ENCODE measurements at places on chromosomes 5 and 9. TPM values are rescaled to one million over a fixed set of nuclear protein-coding genes. Genes with fewer than 3 reads are reported as not detected.

DNA sequence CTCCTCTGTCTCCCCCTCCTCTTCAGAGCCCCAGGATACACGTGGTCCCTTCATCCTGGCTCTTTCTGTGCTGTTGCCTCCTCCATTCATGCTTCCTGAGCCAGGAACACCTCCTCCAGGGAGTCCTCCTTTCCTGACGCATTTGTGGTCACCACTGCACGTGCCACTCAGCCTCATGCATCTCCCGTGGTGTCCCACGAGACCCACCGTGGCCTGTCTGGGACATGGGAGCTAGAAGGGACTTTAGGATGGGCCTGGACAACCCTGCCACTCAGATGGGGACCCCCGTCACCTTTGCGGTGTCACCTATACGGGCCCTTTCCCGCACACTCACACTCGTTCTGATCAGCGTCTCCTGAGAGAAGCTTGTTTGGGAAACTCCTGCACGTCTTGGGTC is 6.7 kb downstream of the GLIPR2 start:
- H3K4me1 ChIP-seq, result peaks cover 98% of the 10 kb centered on the region
- H3K36me3 ChIP-seq, result peaks cover 20% of the 10 kb centered on the region
- peak overlapping the region; percentile 89 for H3K4me3 ChIP-seq
- H3K27me3 ChIP-seq, result no peaks in the 10 kb centered on the region
- DNase-seq, result no peak
- peak overlapping the region; percentile 95 for H3K27ac ChIP-seq

- no peaks in the 10 kb centered on the region for H3K36me3 ChIP-seq
- no peaks in the 10 kb centered on the region for H3K4me1 ChIP-seq
- no peak for DNase-seq
- H3K4me3 ChIP-seq, result no peak within 1 kb of the TSS
- peaks cover 35% of the 10 kb centered on the region for H3K27me3 ChIP-seq
These were observed at the start of gene TNC for GRCh38 chr9:115117999-115118878. Gene TNC, minus strand, starts transcription at chr9:115118157. Its CDS starts 27,139 bp downstream, at chr9:115091018.

- no peaks in the 10 kb centered on the region for H3K36me3 ChIP-seq
- H3K27me3 ChIP-seq, result no peaks in the 10 kb centered on the region
- no peak for DNase-seq
- peaks cover 27% of the 10 kb centered on the region for H3K4me1 ChIP-seq
These were observed 744 bp downstream of the TARS1 start for GRCh38 chr5:33441241-33442177.

GRCh38 chr5:144028058-144028457 is 142.4 kb downstream of the YIPF5 start:
- peaks cover 2% of the 10 kb centered on the region for H3K27me3 ChIP-seq
- H3K36me3 ChIP-seq, result no peaks in the 10 kb centered on the region
- H3K4me1 ChIP-seq, result no peaks in the 10 kb centered on the region
- no peak for DNase-seq
- no peak overlapping the region for H3K27ac ChIP-seq

GRCh38 chr9:135648494-135649410 is 9.4 kb upstream of the GLT6D1 start:
- no peak overlapping the region for H3K4me3 ChIP-seq
- peaks cover 5% of the 10 kb centered on the region for H3K36me3 ChIP-seq
- peaks cover 3% of the 10 kb centered on the region for H3K27me3 ChIP-seq
- DNase-seq, result no peak
- no peaks in the 10 kb centered on the region for H3K4me1 ChIP-seq
- no peak overlapping the region for H3K27ac ChIP-seq

DNA sequence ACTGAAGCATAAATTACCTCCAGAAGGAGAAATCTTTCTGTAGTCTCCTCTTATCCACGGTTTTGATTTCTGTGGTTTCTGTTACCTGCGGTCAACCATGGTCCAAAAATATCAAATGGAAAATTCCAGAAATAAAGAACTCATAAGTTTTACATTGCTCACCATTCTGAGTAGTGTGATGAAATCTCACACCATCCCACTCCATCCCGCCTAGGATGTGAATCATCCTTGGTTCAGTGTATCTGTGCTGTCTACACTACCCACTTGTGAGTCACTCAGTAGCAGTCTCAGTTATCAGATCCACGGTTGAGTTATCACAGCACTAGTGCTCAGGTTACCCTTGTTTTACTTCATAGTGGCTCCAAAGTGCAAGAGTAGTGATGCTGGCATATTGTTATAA is 371.2 kb downstream of the NFIB start:
- DNase-seq, result no peak
- no peak overlapping the region for H3K4me3 ChIP-seq
- no peaks in the 10 kb centered on the region for H3K4me1 ChIP-seq
- H3K27ac ChIP-seq, result no peak overlapping the region

DNA sequence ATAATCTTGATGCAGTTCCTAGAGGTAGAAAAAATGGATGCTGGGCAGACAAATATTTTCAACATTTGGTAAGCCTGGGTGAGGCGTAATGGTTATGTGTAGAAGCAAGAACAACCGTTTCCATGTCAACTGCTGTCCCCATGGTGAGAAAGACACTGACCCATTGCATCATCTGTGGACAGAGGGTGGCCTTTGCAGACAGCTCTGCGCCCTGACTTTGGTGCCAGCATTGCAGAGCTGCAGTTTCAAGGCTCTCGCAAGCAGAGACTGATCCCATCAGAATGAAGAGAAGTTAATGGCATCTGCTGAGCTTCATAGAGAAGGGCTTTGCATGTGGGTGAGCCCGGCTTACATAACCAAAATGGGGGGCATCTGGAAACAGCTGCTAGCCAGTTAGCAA is 179.0 kb upstream of the ADRA1B start:
- no peaks in the 10 kb centered on the region for H3K36me3 ChIP-seq
- no peak for DNase-seq
- no peak overlapping the region for H3K27ac ChIP-seq
- H3K4me3 ChIP-seq, result no peak overlapping the region

- H3K4me3 ChIP-seq, result peak overlapping the region; percentile 58
- peaks cover 19% of the 10 kb centered on the region for H3K4me1 ChIP-seq
- DNase-seq, result no peak
- no peaks in the 10 kb centered on the region for H3K36me3 ChIP-seq
These were observed 34.2 kb upstream of the STRBP start for GRCh38 chr9:123302348-123303214.

GRCh38 chr5:37751227-37751626 is 88.6 kb downstream of the GDNF start:
- H3K4me3 ChIP-seq, result no peak overlapping the region
- no peak overlapping the region for H3K27ac ChIP-seq
- peaks cover 53% of the 10 kb centered on the region for H3K36me3 ChIP-seq
- DNase-seq, result no peak

GRCh38 chr5:57420801-57421200 is 61.8 kb downstream of the ACTBL2 start:
- H3K4me3 ChIP-seq, result no peak overlapping the region
- H3K27ac ChIP-seq, result no peak overlapping the region
- H3K4me1 ChIP-seq, result no peaks in the 10 kb centered on the region
- peaks cover 2% of the 10 kb centered on the region for H3K27me3 ChIP-seq

DNA sequence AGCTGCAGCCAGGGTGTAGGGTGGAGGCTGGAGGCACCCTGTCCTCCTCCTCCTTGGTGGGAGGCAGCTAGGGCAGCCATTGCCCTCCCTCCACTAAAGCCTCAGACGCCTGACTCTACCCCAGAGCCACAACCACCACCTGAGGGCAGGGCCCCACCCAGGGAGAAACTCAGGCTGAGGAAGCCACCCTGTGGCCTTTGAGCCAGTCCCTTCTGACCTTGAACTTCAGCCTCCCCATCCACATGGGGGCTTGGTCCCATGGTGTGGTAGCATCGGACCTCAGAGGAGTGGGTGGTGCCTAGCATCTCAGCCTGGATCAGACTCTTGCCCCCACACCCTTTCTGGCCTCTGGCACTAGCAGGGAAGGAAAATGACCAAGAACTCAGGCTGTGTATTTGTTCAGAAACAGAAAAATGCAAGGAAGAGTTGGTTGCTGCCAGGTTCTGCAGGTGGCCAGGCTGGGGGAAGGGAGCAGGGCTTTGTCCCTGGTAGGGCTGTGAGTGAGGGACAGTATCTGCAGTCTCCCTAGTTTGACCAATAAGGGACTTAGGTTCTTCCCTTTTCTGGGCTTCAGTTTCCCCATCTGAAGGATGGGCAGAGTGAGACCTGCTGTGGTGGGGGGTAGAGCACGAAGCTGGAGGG is 3.2 kb downstream of the DAB2IP start:
- no peak overlapping the region for H3K4me3 ChIP-seq
- no peak overlapping the region for H3K27ac ChIP-seq
- peaks cover 84% of the 10 kb centered on the region for H3K27me3 ChIP-seq
- DNase-seq, result no peak
- H3K36me3 ChIP-seq, result no peaks in the 10 kb centered on the region

DNA sequence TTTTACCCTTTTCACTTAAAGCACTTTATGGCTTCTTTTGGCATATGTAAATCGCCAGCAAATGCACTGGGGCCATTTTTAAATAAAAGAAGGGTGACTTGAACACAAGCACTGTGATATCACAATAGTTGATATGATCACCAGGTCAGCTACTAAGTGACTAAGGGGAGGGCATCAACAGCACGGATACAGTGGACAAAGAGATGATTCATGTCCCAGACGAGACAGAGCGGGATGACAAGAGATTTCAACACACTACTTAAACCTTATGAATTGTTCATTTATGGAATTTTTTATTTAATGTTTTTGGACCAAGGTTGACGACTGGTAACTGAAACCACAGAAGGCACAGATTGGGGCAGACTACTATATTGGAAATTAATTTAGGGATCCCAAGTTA is 54.1 kb downstream of the RORB start:
- no peaks in the 10 kb centered on the region for H3K36me3 ChIP-seq
- DNase-seq, result no peak
- no peaks in the 10 kb centered on the region for H3K4me1 ChIP-seq
- H3K27ac ChIP-seq, result no peak overlapping the region
- H3K27me3 ChIP-seq, result no peaks in the 10 kb centered on the region

DNA sequence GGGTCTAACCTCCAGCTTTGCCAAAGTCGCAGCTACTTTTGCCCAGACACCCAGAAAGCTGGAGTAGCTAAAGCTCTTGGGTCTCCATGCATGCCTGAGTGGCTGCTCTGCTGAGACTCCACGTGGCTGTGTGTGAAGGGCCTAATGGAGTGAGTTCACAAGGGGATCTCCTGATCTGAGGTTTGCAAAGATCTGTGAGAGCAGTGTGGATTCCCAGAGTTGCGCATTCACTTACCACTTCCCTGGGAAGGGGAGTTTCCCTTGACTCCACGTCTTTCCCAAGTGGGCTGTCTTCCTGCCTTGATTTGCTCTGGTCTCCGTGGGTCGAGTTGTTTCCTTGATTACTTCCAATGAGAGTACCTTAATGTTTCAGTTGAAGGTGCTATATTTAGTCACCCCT is 17.6 kb upstream of the CDKN2B start:
- DNase-seq, result no peak
- no peaks in the 10 kb centered on the region for H3K4me1 ChIP-seq
- H3K36me3 ChIP-seq, result no peaks in the 10 kb centered on the region
- peaks cover 17% of the 10 kb centered on the region for H3K27me3 ChIP-seq

DNA sequence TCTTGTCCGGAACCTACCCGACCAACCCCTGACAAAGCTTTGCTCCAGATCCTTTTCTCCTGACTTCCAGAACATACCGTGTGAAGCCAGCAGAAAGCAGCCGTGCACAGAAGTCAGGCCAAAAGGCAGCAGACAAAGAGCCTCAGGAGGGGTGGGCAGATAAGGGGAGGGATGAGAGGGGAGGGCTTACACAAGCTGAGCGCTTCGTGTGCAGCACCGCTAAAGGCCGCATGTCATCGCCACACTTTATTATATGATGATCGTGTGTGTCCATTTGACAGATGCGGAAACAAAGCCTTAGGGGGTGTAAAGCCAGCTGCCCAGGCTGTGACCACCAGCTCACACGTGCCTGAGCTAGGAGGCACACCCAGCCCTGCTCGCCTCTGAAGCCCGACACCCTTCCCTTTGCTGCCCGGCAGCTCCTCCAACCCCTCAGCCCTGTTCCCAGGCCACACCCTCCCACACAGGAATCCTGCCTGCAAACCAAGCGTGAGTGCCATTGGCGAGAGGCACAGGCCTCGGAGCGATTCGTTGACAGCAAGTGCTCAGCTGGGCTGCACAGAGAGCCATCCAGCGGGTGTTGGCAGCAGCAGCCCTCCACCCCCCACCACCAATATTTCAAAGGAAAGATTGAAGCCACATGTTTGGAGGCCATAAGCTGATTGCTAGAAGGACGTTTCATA is 170.5 kb upstream of the SMIM23 start:
- peaks cover 8% of the 10 kb centered on the region for H3K27me3 ChIP-seq
- H3K4me1 ChIP-seq, result no peaks in the 10 kb centered on the region
- DNase-seq, result no peak
- H3K4me3 ChIP-seq, result no peak overlapping the region

- no peak for DNase-seq
- H3K4me3 ChIP-seq, result no peak overlapping the region
- H3K27ac ChIP-seq, result no peak overlapping the region
- peaks cover 63% of the 10 kb centered on the region for H3K27me3 ChIP-seq
- no peaks in the 10 kb centered on the region for H3K36me3 ChIP-seq
- no peaks in the 10 kb centered on the region for H3K4me1 ChIP-seq
These were observed 82.1 kb downstream of the HRH2 start for GRCh38 chr5:175740014-175740413.

GRCh38 chr9:98974554-98974953 is 30.8 kb downstream of the COL15A1 start:
- no peak overlapping the region for H3K27ac ChIP-seq
- no peak for DNase-seq
- no peak overlapping the region for H3K4me3 ChIP-seq
- H3K36me3 ChIP-seq, result no peaks in the 10 kb centered on the region

DNA sequence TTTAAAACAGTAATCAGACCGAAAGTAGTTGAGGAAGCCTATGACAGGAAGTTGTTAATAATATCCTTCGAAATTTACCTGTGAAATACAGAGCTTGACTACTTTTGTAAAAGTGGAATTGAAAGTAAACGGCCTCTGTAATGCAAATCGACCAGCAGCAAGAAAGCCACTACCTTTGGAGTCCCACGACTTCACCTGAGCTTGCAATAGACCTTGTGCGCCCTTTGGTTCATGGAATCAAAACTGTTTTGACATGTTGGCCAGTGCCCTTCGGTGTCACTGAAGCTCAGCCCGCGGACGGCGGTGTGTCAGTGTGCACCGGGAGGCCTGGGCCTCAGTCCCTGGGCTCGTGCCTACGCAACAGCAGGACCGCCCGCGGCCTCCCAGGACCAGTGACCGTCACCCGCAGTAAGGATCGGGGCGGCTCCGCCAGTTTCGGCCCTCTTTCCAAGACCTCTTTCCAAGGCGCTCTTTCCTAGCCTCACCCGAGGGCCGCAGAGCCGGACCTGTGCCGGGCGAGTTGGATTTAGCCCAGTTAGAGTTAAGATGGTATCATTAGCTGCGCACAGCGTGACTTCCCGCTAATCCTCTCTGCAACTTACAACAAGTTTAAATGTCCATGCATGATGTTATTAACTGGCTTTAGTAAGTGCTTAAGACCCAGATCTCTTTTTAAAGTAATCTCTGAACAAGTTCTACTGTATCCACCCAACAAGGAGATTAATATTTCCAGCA is 223.3 kb downstream of the MEF2C start:
- H3K27ac ChIP-seq, result no peak overlapping the region
- H3K4me3 ChIP-seq, result peak overlapping the region; percentile 51
- peaks cover 52% of the 10 kb centered on the region for H3K27me3 ChIP-seq
- H3K4me1 ChIP-seq, result peaks cover 6% of the 10 kb centered on the region
- peaks cover 13% of the 10 kb centered on the region for H3K36me3 ChIP-seq

- H3K27ac ChIP-seq, result no peak overlapping the region
- no peaks in the 10 kb centered on the region for H3K27me3 ChIP-seq
- no peak for DNase-seq
- no peaks in the 10 kb centered on the region for H3K4me1 ChIP-seq
- H3K36me3 ChIP-seq, result no peaks in the 10 kb centered on the region
These were observed 415.4 kb downstream of the CDH9 start for GRCh38 chr5:26622947-26623346.

Gene PHF24
- polyA plus RNA-seq, result not detected

Gene CLIC3
- 30.2 TPM for polyA plus RNA-seq

Gene SVEP1
- polyA plus RNA-seq, result not detected

Gene LHX3
- polyA plus RNA-seq, result not detected

Gene LCN10
- polyA plus RNA-seq, result 3.1 TPM

Gene GABRB2
- not detected for polyA plus RNA-seq

Gene SLC27A6
- not detected for polyA plus RNA-seq

Gene LOX
- polyA plus RNA-seq, result not detected

Gene CIZ1
- polyA plus RNA-seq, result 39.2 TPM

Measured in naive thymus-derived CD8-positive, alpha-beta T cell (primary cell).